ENCODE measurements at places on chromosomes 5 and 9. TPM values are rescaled to one million over a fixed set of nuclear protein-coding genes. Genes with fewer than 3 reads are reported as not detected.

DNA sequence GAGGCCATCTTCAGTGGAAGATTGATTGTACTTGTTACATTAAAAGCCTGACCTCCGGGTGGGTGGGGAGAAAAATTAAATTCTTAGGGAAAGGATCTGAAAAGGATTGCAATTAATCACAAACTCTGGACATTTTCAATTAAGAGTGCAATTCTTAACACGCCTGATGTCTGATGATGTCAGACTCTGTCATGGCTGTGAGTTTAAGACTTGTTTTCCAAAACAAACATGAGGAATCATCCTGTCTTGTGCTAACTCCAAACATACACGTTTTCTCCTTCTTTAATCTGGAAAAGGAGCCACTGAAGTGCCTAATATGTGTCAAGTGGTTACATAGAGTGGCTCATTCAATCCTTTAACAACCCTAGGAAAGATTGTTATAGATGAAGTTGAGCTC is 60.4 kb upstream of the SMIM23 start:
- no peaks in the 10 kb centered on the region for H3K36me3 ChIP-seq
- DNase-seq = no peak
- H3K27me3 ChIP-seq = peaks cover 9% of the 10 kb centered on the region
- H3K27ac ChIP-seq = no peak overlapping the region
- no peaks in the 10 kb centered on the region for H3K4me1 ChIP-seq

GRCh38 chr5:90408571-90409317 is 812 bp downstream of the CETN3 start:
- H3K27ac ChIP-seq = peak overlapping the region; percentile 98
- peaks cover 31% of the 10 kb centered on the region for H3K4me1 ChIP-seq
- H3K36me3 ChIP-seq = peaks cover 16% of the 10 kb centered on the region
- peak overlapping the region; percentile 91 for H3K4me3 ChIP-seq

POU4F3 gene
- not detected for total RNA-seq

- no peak overlapping the region for H3K27ac ChIP-seq
- H3K36me3 ChIP-seq = no peaks in the 10 kb centered on the region
- DNase-seq = no peak
- H3K27me3 ChIP-seq = no peaks in the 10 kb centered on the region
- H3K4me3 ChIP-seq = no peak overlapping the region
Observed at GRCh38 chr5:43646992-43647391, 44.0 kb downstream of the NNT start.

DNA sequence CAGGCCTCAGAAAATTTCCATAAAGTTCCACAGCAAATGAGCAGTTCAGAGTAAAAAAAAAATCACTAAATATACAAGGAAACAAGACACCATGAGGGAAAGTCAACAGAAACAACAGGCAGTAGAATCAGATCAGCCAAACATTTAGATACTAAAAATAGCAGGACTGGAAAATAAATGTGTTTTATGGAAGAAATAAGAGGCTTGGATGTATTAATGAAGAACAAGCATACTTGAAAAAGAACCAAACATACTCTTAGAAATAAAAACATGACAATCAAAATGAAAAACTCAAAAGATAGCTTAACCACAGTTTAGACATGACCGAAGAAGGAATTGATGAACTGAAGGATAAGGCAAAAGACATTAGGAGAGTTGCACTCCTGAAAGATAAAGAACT is 22.6 kb downstream of the MYMK start:
- H3K4me1 ChIP-seq = peaks cover 49% of the 10 kb centered on the region
- no peaks in the 10 kb centered on the region for H3K36me3 ChIP-seq
- H3K27ac ChIP-seq = no peak overlapping the region
- no peak for DNase-seq
- no peaks in the 10 kb centered on the region for H3K27me3 ChIP-seq
- no peak overlapping the region for H3K4me3 ChIP-seq
